ENCODE measurements at places on chromosomes 7 and 10.

- DNase-seq: no peak
Observed at GRCh38 chr10:50968386-50969091, 83.1 kb upstream of the A1CF start.

DNA sequence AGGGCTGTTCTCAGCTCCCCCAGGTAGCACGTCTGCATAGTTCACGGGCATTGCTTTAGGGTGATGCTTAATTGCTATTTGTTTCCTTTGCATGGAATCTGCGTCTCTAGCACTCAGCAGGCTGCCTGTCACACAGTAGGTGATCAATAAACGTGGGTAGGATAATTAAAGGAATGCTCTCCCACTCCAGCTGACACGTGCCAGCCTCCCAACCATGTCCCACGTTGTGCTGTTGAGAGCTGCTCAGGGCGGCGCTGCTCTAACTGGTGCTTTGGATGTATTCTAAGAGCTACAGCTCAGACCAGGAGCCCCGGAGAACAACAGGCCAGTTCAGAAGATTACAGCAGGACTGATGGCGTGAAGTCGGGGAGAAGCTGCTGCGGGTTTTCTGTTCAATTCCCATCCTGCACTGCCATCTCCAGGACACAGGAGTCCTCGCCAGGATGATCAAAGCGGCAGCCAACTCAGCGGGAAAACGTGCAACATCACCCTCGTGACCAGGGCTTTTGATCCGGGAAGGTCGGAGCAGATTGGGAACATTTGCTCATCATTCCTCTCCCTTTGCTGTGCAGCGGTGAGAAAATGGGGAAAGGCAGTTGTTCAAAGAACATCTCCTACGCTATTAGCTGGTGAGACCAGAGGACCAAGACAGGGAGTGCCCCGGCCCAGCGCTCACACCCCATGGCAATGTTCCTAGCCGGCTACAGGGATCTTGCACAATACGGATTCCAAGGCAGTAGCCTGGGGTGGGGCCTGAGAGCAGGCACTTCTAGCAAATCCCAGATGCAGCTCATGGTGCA lies 50.5 kb upstream of the FOXK1 start:
- DNase-seq: peak; percentile 90

DNA sequence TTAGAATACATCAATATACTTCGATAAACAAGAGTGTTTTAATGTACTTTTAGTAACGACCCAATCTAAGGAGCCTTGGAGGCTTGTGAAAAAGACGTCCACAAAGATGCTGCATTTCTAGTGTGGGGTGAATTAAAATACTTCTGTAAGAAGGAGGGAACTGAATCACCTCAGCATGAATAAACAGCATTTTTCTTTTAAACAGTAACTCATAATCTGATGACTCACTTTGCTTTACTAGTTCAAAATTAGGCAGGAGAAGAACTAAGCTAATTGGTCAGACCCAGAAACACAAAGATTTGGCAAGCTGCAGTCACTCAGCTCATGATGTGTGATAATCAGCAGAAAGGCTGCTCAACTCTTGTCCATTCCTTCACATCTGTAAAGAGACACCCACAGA lies 24.2 kb downstream of the NCOA4 start:
- DNase-seq: no peak

DNA sequence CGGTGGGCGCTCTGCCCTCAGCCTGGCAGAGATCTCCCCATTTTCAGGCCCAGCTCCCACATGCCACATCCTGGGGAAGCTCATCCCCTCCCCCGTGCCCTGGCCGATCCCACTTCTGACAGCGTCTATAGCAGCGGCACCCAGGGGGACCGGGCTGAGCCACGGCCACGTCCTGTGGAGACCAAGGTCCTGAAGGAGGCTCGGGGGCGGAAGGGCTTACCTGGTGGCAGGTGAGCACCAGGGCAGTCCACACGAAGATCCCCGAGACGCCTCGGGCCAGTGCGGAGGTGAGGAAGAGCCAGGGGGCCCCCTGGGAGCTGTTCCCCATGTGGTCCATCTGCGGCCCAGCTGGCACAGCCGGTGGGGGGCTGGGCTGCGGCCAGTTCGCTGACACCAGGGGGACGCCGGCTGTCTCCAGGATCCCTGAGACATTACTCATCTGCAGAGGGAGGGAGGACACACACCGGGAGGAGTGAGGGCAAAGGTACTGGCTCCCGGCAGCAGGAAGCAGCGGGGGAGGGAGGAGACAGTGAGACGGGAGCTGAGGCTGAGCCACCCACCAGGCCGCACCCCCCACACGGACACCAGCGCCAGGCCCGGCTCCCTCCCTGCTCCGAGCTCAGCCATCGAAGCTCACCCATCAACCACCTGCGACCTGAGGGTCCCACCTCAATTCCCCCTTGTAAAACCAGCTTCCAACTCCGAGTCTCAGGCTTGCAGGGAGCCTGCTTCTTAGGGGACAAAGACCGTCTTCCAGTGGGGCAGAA lies 776 bp downstream of the TMEM184A start:
- no peak for DNase-seq

GRCh38 chr10:62130948-62131347 lies 137.7 kb downstream of the RTKN2 start:
- no peak for DNase-seq

- no peak for DNase-seq
Observed at GRCh38 chr7:5553298-5553877, 129.8 kb upstream of the TNRC18 start.

- DNase-seq: no peak
Observed at GRCh38 chr7:91633013-91633441, 247.5 kb downstream of the MTERF1 start.

- DNase-seq: no peak
Observed at GRCh38 chr10:49207113-49207512, 18.9 kb upstream of the TMEM273 start.

GRCh38 chr10:13684252-13684791 lies 97.6 kb downstream of the PRPF18 start:
- DNase-seq: no peak

GRCh38 chr10:68543004-68543918 lies 15.9 kb upstream of the SLC25A16 start:
- DNase-seq: no peak

GRCh38 chr10:59324597-59324996 lies 37.8 kb downstream of the FAM13C start:
- DNase-seq: no peak

DNA sequence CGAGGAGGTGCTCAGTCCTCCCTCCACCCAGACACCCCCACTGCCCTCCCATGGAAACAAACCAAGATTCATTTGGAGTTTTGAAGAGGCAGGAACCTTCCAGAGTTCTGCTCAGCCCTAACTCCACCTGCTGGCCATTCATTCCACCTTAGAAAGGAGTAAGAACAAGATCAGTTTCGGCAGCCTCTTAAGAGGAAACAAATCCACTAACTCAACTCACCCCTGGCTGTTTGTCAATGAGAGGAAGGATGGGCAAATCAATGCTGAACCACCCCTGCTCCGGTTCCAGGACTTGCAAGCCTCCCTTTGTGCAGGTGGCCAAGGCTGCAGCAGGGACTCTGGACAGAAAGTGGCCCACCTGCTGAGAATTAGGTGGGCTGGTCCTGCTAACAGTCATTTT lies 26.2 kb downstream of the CCDC3 start:
- DNase-seq: no peak

DNA sequence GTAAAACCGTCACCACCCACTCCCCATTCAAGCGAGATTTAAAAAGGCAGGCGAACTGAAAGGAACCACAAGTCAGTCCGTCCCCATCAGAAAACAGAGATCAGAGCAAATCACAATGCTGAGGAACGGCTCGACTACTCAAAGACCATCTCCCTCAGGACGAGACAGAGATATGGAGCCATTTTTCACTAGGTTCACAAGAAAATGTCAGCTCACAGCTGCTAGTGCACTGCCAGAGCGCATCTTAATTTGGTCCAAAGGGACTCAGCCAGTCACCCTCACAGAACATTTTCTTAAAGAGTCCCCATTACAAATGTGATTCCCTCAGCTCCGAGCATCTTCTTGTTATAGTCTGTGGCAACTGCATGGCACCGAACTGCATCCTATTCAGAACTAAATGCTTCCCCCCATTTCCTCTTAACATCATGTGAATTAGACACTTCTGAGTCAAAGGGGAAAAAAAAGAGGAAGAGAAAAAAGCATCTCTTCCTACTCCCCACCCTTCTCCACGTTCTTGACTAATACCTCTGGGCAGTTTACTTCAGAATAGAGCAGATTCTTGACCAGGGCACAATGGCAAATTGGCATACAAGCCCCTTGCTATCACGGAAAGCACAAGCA lies 683.9 kb downstream of the MAGI2 start:
- DNase-seq: peak; percentile 17

DNA sequence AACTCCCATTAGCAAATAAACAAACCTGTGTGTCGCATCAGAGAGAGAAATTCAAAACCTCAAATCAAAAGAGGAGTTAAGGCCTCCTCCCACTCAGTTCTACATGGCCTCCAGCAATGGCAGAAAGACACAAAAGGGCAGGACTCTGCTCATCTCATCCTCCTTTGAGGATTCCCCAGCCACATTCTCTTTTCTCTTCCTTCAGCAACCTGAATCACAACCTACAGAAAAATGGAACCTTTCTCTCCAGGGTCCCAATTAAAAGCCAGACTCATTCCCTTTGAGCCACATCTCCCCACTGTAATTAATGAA lies 7.9 kb downstream of the OSBPL3 start:
- no peak for DNase-seq

GRCh38 chr10:92184977-92185376 lies 105.9 kb downstream of the CPEB3 start:
- DNase-seq: no peak

- DNase-seq: no peak
Observed at GRCh38 chr10:71467161-71467560, 70.4 kb downstream of the CDH23 start.

DNA sequence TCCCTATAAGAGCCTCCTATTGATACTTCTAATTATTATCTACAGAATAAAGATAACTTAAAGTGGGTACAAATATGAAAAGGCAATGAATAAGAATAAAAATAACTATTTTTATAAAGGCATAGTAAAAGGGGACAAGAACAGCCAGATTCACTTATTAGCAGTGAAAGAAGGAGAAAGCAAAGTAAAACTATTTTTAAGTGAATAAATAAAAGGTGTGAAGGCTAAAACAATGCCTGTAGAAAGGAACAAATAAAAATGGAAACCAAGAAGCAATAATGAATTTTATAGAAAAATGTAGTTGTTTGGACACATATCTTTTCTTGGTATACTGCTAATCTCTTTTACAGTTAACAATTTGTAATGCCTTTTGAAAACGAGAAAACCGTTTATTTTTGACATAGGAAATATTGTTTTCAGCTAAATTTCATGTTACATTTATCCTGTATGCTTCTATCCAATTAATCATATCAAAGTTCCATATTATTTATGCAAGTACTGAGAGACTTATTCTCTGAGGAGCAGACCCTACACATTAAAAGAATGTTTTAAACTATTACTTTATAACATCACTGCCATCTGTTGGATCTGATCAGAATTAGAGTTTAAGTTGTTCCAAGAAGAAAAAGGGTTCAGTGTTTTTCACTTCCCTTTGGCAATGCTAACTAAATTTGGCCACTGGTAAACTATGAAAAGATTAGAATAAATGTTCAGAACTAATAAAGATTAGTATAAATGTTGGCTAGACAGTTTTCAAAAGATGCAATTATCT lies 59.1 kb downstream of the ARMC3 start:
- DNase-seq: no peak

GRCh38 chr10:117740088-117740487 lies 197.5 kb downstream of the EMX2 start:
- DNase-seq: no peak

- DNase-seq: no peak
Observed at GRCh38 chr10:4006858-4007257, 221.8 kb upstream of the KLF6 start.

DNA sequence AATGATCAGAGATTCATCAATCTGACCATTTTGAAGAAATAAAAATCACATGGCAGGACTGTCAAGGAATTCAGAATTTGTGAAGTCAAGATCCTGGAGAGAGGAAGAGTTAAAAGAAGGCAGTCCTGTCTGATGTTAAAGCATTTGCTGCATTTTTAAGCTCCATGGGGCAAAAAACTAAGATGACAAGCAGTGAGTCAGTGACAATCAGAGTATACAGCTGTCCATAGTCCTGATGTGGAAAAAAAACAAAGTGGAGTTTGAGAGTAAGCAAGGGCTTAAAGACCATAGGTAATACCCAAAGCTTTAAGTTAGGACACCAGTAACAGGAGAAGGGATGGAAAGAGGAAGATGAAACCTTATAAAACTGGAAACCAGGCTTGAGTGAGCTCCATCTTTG lies 412.7 kb upstream of the ANKRD30A start:
- no peak for DNase-seq

GRCh38 chr7:112108981-112109380 lies 97.2 kb downstream of the DOCK4 start:
- DNase-seq: no peak

DNA sequence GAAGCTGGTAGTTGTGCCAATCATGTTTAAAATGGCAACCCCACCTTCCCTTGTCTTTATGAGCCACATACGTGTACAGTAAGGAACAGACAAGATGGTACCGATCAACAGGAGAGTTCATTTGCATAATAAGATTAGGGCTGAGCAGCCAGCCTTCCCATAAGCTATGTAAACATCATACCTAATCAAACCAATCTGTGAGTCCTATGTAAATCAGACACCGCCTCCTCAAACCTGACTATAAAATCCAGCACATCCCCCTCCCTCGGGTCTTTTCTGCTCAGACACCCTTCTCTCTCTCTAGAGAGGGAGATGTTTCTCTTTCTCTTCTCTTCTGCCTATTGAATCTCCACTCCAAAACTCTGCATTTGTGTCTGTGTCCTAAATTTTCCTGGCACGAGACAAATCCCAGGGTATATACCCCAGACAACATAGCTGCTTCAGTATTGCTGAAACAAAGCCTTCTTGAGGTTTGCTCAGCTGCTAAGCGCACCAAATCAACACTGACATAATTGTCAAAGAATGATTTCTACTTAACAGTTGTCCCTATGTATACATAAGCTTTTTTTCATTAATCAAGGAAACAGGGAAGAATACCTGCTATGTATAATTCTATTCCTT lies 279.2 kb downstream of the THSD7A start:
- DNase-seq: peak; percentile 48

DNA sequence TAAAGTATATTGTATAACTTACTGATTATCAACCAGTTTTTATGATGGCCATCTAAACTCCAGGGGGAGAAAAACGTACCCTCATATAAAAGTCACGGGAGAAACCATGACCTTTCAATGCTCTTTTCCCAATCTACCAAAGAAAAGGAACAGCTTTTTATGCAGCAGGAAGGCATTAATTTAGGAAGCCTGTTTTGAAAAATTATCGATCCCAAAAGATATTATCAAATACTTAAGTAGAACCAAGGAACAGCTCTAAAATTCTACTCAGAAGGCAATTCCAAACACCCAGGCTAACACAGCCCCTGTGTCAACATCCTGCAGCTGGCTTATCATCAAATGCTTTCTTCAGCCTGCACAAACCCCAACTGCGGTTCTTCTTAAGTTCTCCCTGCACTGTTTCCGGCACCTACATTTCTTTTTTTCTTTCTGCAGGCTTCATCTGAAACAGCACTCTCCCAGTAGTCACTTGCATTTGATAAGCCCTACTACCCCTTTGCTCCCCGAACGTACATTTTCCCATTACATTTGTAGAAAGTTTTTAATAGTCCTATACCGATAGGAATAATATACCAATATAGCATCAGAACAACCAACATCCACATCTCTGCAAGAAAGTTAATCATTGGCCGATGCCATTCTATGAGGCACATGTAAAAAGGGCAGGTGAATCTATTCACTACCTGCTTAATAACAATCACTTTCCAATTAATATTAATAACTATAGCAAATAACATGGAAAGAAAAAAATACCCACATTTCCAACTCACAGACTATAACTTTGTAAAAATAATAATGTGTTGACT lies 47.9 kb downstream of the PIP4K2A start:
- DNase-seq: peak; percentile 20
